Stimulated activated CD4-positive, alpha-beta T cell treated with anti-CD3 and anti-CD28 coated beads, Interleukin-12 subunit alpha, Interleukin-12 subunit beta, amount 100 ng/mL, for 4 hours (primary cell): ENCODE measurements at places on chromosomes 6 and 20.

- no peak for DNase-seq
Measured at GRCh38 chr6:15039136-15039535, 206.7 kb upstream of the JARID2 start.

- peak; percentile 52 for DNase-seq
Measured at GRCh38 chr20:53869466-53870258, 200.7 kb downstream of the BCAS1 start.

GRCh38 chr6:88880021-88880420, 83.4 kb downstream of the RNGTT start:
- no peak for DNase-seq

DNA sequence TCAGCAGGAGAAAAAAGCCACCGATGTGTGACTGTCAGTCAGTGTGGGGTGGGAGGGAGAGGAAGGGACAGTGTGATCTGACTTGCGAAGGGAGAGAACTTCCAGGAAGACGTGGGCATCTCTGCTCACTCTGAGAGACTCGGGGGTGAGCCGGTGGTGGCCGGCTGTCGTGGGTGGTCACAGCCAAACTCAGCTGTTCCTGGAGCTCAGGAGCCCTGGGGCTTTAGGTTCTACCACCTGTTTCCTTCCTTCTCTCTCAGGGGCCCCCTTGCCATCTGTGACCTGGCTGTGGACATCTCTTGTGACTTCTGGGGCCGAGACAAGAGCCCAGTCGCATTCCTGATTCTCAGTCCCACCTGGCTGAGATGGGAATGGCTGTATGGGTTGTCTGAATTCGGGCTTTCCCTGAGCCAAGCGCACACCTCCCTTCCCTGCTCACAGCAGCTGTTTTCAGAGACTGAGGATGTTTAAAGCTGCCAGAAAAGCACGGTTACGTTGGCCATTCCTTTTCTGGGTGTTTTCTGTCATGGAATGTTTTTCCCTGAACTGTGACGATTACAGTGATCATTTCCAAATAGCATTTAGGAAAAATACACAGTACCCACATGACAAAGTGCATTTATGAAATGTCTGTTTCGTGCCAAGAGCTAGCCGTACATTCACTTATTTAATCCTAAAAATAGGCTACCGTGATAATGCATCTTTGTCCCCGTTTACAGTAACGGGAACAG, 36.5 kb downstream of the SYNJ2 start:
- DNase-seq = no peak

- peak; percentile 60 for DNase-seq
Measured at GRCh38 chr6:125995972-125996580, 9.7 kb downstream of the TRMT11 start.

DNA sequence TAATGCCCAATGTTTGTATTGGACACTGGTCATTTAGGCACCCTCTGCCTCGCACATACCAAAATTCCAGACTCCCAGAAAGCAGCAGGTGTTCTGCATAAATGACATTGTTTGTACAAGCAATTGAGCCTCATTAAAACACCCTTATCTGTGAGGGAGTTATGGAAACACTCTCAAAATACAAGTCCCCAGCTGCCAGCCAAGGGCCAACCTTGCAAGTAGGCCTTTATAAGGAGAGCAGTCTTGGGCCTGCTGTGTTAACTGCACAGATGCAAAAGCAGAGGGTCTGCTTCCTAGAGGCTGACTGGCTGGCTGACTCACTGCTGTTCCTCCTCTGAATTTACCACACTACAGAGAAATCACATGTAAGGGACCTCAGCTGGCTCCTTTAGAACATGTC, 150.4 kb upstream of the HMGN3 start:
- DNase-seq = no peak

GRCh38 chr6:136547336-136547735, 2.9 kb downstream of the MAP7 start:
- DNase-seq = no peak

DNA sequence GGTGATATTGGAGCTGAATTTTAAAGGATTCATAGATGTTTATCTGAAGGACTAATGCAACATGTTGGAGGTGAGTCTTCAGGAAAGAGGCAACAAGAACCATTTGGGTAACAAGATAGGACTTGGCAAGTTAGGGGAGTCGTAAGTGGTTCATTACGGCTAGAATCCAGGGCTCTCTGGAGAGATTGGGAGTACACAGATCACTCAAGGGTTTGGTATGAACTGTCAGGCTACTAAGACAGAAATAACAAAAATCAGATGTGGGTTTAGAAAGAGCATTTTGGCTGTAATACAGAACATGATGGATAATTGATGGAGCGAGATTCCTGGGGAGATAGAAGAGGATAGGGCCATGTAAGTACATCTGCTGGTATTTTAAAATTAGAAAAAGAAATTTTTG, 86.3 kb upstream of the ESR1 start:
- no peak for DNase-seq

- DNase-seq = no peak
Measured at GRCh38 chr6:156889469-156889868, 112.3 kb downstream of the ARID1B start.

- DNase-seq = no peak
Measured at GRCh38 chr6:110034667-110035036, 56.5 kb downstream of the GPR6 start.

- DNase-seq = no peak
Measured at GRCh38 chr6:88135578-88136114, 30.5 kb downstream of the CNR1 start.

DNA sequence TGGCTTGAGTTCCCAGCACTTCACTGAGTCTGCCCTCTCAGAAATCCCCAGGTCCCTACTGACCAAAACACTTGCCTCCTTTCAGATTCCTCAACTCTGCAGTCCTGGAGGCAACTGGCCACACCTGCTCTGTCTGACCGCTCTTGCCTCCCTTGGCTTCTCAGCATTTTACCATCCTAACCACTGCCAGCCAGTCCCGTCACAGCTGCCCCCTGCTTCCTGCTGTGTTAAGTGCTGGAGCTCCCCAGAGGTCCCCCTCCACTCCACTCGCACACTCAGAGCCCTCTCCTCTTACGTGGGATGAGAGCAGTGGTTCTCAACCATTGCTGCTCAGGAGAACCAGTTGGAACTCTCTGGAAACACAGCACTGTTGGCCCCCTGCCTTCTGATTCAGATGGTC, 20.5 kb downstream of the ADAT2 start:
- no peak for DNase-seq

- peak; percentile 21 for DNase-seq
Measured at GRCh38 chr20:542777-543368, 717 bp downstream of the CSNK2A1 start.

GRCh38 chr20:47048054-47048453, 153.4 kb downstream of the EYA2 start:
- DNase-seq = no peak

DNA sequence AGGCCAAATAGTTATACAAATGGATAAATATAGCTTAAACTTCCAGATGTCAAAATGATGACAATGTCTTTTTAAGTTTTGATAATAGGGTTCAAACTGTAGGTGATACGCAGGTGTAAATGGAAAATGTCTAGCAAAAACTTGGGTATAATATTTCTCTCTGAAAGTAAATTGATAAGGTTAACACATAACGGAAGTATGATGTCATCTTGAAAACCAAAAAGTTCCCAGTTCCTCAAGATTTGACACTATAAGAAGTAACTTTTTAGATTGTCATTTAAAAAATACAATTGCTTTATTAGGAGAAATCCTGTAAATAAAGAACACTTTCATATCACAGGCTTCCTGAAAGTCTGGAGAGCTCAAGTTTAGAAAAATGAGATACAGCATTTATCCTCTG, 483.4 kb downstream of the FRK start:
- no peak for DNase-seq

DNA sequence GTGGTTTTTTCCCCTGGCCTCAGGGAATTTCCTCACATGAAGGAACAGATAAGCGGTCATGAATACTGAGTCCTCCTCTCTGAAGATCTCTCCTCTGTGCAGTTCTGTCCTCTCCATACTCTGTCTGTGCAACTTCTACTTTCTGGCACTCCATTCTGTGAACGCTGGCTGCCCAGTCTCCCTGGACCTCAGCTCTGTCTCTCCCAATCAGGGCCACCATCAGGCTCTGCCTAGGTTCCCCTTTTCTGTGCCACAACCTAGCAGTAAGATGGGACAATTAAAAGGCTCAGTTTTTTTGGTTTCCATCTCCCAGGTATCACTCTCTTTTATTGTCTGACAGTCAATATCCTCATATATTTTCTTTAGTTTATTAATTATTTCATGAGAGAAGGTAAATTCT, 4.8 kb upstream of the ADGB start:
- no peak for DNase-seq

DNA sequence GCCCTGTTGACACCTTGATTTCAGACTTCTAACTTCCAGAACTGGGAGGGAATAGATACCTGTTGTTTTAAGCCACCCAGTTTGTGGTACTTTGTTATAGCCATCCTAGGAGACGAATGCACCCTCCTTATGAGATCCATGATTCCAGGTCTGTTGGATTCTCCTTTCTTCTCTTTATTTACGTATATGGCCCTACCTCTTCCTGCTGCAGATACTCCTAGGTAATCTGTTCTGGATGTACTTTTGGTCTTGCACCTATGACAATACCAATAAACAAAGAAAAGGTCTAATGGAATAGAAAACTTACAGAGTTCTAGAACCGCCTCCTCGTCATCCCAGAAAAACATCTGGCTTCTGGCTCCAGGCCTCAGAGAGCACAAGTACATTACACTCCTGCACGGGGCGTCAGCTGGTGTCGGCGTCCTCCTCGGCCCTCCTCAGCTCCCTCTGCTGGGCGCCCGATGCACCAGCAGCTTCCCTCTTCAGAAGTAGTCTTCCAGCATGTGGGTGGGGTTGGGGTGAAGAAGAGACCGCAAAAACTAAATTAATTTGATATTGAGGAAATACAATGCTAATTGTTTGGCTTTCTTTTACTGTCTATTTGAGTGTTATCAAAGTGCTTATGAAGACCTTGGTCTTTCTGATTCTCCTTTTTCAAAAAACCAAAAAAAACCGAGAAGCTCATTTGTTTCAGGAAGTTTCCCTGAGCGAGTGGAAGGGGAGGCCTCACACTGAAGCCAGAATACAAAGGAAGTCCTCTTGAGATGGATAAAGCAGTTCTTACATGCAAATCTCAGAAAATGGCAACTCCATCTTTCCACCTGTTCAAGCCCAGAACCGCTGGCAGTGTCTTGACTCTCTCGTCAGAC, 9.7 kb upstream of the ATXN1 start:
- DNase-seq = peak; percentile 74

GRCh38 chr6:123519189-123519505, 117.6 kb downstream of the TRDN start:
- DNase-seq = no peak

GRCh38 chr6:107118976-107119375, 3.7 kb upstream of the BEND3 start:
- DNase-seq = no peak

DNA sequence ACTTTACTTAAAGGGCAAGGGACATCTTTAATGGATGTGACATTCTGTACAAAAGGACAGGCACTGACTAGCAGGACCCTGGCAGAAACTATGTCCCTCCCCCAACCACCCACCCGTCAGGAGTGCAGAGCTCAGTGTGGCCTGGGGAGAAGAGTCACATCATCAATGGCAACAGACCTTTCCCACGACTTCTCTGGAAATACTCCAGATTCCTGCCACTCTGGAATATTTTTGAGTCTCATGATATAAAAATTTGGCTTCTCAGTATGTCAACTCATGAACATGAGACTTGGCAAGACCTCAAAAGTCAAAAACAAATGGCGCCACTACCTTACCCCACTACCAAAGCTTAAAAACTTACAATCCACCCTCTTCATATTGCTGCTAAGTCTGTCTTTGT, 118.3 kb downstream of the SLC23A2 start:
- DNase-seq = no peak

- DNase-seq = peak; percentile 15
Measured at GRCh38 chr6:6758915-6759654, 170.6 kb downstream of the LY86 start.

- DNase-seq = no peak
Measured at GRCh38 chr6:23969344-23969743, 156.7 kb upstream of the NRSN1 start.

DNA sequence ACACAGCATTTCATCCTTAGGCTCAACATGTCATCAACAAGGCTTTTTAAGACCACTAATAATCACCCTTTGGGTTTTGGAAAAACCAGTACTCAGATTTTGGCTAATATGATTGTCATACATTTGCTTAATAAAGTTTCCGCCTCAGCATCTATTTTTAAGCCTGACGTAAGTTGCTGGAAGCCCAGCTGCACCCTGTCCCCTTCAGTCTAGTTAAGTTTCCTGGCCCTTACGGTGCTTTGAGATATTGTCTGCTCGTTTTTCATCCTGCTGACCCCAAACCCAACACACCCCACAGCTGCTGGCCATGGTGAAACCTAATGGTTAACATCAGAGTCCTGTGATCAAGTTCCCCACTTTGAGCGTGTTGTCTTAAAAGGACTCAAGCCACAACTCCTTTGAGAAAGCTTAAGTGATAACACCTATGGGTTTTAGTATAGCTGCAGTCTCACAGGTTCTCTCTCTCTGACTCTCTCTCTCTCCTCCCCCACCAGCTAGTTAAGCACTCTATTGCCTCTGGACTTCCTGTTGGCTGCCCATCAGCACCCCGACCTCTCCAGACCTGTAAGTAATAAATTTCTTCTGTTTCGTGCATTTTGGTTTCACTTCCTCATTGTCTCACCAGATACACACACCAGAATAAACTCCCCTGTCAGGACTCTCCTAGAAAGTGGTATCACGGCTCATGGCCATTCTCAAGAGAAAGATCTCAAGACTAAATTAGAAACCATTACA, 802.0 kb downstream of the C6orf118 start:
- no peak for DNase-seq

DNA sequence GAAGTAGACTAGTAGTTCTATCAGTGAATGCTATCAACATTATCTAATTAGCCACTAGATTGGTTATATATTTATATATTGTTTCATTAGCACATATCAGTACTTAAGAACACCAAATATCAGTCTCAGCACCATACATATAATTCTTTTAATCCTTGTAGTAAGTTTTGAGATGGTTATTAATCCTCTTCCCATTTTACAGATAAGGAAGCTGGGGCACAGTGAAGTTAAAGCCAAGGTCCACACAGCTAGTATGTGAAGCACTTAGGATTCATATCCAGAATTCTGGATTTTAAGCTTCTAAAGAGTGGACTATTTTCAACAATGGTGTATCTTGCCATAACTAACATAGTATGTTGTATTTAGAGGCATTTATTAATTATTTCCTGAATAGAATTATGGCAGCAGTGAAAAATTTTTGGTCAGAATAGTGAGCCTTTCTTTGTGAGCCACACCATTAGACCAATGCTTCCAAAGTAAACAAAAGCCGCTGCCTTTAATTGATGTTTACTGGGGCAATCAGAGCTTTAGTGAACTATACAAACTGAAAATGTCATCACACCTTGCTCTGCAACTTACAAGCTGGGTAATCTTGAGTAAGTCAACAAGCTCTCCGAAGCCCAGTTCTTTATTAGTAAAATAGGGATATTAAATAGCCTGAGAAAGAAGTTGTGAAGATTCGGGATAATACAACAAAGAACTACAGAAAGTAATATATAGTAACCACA, 41.9 kb upstream of the HBS1L start:
- DNase-seq = no peak
